Activated T-helper 1 cell treated with anti-CD3 and anti-CD28 coated beads, Interleukin-12 subunit alpha, Interleukin-12 subunit beta, Interleukin-2, Interleukin-4 antibody, amounts not matched to agents 30 ng/mL and 10 ng/mL and 1 ng/mL, durations not matched to agents 14 hours and 24 hours and 36 hours (primary cell): ENCODE measurements at places on chromosomes 12 and 14. TPM values are rescaled to one million over a fixed set of nuclear protein-coding genes. Genes with fewer than 3 reads are reported as not detected.

Gene SFSWAP
- total RNA-seq, result 65.3 and 69.3 TPM in 2 replicates

Gene MYO1H
- total RNA-seq, result not detected in 2 replicates

Gene WDR89
- total RNA-seq, result 26.8 and 27.4 TPM in 2 replicates

Gene OR6C74
- total RNA-seq, result not detected in 2 replicates

Gene RNASE1
- total RNA-seq, result not detected in 2 replicates

Gene FAM90A1
- 0.15 and 0.36 TPM in 2 replicates for total RNA-seq

Gene PPP1R13B
- total RNA-seq, result 9.6 and 9.8 TPM in 2 replicates

DNA sequence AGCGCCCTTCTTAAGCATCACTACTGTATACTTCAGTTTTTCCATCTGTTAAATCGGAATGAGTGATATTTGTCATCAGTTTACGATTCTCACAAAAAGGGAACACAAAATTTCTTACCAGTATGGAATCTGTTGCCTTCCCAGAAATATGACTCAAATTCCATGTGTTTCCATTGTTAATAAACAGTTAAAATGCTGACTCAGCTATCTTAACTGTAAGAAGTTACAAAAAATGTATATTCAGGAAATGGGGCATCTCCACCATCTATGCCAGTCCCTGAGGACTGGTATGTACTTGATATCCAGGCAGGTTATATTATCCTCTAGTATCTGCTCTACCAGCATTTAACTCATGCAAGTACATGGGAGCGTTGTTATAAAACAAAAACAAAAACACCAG is 2.4 kb upstream of the COX16 start:
- H3K4me3 ChIP-seq, result no peak overlapping the region
- H3K4me1 ChIP-seq, result peaks cover 12% of the 10 kb centered on the region
- H3K27ac ChIP-seq, result no peak overlapping the region
- no peak for DNase-seq
- H3K36me3 ChIP-seq, result peaks cover 16% of the 10 kb centered on the region
- H3K27me3 ChIP-seq, result no peaks in the 10 kb centered on the region

DNA sequence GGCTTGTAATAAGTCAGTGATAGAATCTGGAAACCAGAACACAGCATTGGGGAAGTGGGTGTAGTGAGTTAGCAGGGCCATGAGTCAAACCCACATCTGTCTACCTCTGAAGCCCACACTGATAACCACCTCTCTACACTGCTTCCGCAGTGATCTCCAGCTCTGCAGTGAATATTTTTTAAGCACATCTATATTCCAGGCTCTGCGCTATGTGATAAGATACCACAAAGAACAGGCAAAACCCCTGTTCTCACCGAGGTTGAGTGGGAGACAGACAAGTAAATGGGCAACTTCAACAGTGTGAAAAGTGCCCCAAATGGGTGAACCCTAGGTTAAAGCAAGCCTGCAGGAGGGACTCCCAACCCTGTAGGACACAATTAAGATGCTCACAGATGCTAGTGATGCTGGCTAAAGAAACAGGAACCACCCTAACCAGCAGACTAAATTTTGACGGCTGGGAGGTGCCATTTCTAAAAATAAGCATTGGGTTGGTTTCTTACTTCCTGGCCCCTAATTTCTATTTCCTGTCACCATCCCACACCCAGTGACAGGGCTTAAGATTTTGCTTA is 375.0 kb downstream of the DPF3 start:
- peaks cover 23% of the 10 kb centered on the region for H3K36me3 ChIP-seq
- H3K4me1 ChIP-seq, result peaks cover 86% of the 10 kb centered on the region
- H3K27ac ChIP-seq, result peak overlapping the region; percentile 83
- DNase-seq, result peak; percentile 51
- H3K4me3 ChIP-seq, result peak overlapping the region; percentile 56
- H3K27me3 ChIP-seq, result peaks cover 2% of the 10 kb centered on the region

- no peak overlapping the region for H3K27ac ChIP-seq
- no peaks in the 10 kb centered on the region for H3K4me1 ChIP-seq
- H3K36me3 ChIP-seq, result peaks cover 28% of the 10 kb centered on the region
- H3K27me3 ChIP-seq, result no peaks in the 10 kb centered on the region
- H3K4me3 ChIP-seq, result no peak overlapping the region
Observed at GRCh38 chr14:34755215-34755614, 40.8 kb upstream of the CFL2 start.

DNA sequence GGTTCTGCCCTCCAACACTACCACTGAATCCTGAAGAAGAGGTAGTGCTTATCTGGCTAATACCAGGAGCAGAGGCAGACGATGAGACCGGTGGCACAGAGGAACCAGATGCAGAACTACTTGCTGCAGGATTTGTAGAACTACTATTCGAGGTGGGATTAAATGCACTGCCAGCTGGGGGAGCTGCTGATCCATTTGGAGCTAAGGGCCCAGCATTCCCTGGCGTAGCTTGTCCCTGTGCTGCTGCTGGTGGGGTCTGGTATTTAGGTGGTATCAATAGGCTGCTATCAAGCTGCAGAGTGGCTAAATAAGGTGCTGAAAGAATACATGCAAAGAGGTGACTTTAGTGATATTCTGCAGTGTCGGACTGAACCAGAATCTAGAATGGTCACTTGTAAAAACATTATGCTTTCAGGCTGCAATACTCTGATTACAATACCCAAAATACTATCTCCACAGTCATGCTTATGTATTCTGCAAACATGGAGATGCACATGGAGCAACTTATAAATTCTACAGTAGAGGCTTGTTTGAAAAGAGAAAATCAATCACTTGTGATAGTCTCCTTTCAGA is 294.2 kb downstream of the MED13L start:
- peaks cover 25% of the 10 kb centered on the region for H3K36me3 ChIP-seq
- no peak overlapping the region for H3K27ac ChIP-seq
- peaks cover 2% of the 10 kb centered on the region for H3K4me1 ChIP-seq
- DNase-seq, result no peak
- no peak overlapping the region for H3K4me3 ChIP-seq

DNA sequence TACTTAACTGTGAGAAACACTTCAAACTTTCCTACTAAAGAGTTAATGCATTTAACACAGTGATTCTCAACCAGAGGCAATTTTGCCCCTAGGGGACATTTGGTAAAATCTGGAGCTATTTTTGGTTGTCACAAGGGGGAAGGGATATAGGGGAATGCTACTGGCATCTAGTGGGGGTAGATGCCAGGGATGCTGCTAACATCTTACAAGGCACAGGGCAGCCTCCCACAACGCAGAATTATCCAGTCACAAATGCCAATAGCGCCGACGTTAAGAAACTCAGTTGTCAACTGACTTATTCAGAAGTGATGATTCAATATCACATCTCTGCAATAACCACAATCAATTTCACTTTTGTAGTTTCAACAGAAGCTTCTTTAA is 2.0 kb downstream of the EEA1 start:
- peak overlapping the region; percentile 96 for H3K27ac ChIP-seq
- H3K4me1 ChIP-seq, result peaks cover 35% of the 10 kb centered on the region
- H3K4me3 ChIP-seq, result peak overlapping the region; percentile 88

DNA sequence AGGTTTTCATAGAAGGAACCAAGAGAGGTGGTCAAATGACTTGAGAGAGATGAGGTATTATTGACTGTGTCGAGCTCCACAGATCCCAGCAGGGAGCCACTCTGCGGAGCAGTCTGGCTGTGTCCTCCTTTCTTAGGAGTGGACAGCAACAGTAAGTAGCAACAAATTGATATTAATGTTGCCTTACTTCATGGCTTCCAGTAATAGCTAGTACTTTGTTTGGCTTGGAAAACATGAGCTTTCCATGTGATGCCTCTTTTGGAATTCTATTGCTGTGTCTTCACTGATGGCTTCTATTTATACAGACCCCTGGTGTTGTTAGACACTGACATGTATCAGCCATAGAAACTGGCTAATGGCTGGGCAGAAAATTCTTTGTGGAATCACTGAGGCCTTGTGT is 531.2 kb upstream of the CCDC196 start:
- no peak overlapping the region for H3K4me3 ChIP-seq
- peaks cover 5% of the 10 kb centered on the region for H3K27me3 ChIP-seq
- H3K4me1 ChIP-seq, result peaks cover 29% of the 10 kb centered on the region
- no peak overlapping the region for H3K27ac ChIP-seq
- DNase-seq, result no peak

DNA sequence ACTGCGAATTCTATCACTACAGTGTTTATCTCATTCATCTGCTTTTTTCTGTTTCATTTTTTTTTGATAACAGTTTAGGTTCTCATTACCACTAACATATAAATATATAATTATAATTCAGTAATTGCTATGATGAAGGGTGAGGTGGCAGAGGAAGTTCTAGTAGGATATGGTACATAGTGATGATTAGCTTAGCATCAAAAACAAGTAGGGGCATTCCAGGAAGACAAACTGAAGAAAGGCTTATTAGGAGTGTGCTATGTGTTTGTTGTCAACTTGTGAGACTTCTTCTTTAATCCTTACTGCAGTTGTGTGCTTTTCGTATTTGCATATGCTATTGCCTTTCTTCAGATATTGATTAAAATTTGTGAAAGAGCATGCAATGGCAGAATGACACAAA is 20.6 kb downstream of the FUT8 start:
- peak overlapping the region; percentile 22 for H3K27ac ChIP-seq
- H3K27me3 ChIP-seq, result no peaks in the 10 kb centered on the region
- H3K36me3 ChIP-seq, result peaks cover 42% of the 10 kb centered on the region
- no peak for DNase-seq
- H3K4me1 ChIP-seq, result peaks cover 73% of the 10 kb centered on the region

DNA sequence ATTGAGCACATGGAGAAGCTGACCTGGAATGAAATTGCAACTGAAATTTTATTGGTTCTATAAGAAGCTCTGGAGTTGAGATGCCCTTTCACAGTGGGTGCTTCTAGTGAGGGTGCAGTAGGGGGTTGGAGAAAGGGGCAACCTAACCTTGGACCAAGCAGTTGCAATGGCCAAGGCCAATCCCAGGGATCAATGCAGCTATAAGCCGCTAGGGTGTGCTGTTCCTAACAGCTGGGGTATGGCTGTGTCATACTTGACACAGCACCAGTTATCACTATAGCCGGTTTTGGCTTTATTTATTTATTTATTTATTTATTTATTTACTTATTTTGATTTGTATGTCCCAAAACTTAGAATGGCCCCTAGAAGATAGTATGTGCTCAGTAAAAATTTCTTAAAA is 505.9 kb downstream of the FLRT2 start:
- H3K27me3 ChIP-seq, result no peaks in the 10 kb centered on the region
- no peaks in the 10 kb centered on the region for H3K36me3 ChIP-seq
- no peak overlapping the region for H3K27ac ChIP-seq
- no peaks in the 10 kb centered on the region for H3K4me1 ChIP-seq
- H3K4me3 ChIP-seq, result no peak overlapping the region
- no peak for DNase-seq

DNA sequence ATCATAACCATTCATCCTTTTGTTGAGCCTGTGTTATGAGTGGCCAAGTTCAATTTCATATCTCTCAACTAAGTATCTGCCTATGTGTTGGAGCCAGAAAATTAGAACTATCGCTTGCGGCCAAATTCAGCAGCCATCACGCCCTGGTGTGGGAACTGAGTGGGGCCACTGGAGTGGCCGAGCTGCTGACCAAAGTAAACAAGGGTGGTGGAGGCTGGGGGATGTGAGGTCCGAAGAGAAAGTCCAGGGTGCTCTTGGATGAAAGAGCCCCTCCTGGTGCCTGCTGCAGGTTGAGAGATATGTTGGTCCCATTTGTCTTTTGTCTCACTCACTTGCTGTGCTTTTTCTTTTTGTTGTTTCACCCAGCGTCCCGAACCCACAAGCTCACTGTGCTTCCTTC is 14.9 kb downstream of the ADGRD1 start:
- no peak overlapping the region for H3K4me3 ChIP-seq
- H3K4me1 ChIP-seq, result no peaks in the 10 kb centered on the region
- DNase-seq, result no peak
- no peaks in the 10 kb centered on the region for H3K36me3 ChIP-seq
- H3K27me3 ChIP-seq, result no peaks in the 10 kb centered on the region
- H3K27ac ChIP-seq, result no peak overlapping the region

DNA sequence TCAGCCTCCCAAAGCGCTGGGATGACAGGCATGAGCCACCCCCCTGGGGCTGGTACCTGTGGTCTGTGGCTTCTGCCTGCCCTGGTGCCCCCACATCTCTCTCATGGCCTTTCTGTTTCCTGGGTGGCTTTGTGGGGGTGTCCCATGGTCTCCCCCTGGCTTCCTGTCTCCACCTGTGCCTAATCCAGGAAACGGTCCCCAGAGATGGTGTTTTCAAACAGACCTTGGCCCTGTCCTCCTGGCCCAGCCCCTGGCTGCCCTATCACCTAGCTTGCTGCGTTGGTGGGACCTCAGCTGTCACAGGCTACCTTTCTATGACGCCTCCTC is 18.1 kb downstream of the MEG3 start:
- no peak overlapping the region for H3K4me3 ChIP-seq
- H3K36me3 ChIP-seq, result no peaks in the 10 kb centered on the region
- no peak overlapping the region for H3K27ac ChIP-seq
- DNase-seq, result no peak
- H3K4me1 ChIP-seq, result no peaks in the 10 kb centered on the region
- H3K27me3 ChIP-seq, result peaks cover 2% of the 10 kb centered on the region

DNA sequence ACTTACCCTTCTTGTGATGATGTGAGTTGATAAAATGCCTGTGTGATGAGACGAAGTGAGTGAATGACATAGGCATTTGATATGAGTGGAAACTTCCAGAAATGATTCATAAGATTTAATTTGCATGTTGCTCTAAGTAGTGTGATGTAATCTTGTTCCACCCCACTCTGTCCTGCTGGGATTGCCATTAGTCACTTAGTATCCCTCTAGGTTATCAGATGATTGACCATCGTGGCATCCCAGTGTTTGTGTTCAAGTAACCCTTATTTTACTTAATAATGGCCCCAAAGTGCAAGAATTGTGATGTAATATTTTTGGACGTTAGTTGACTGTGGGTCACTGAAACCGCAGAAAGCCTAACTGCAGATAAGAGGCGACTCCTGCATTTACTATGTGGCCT is 214.4 kb upstream of the DIO2 start:
- no peaks in the 10 kb centered on the region for H3K27me3 ChIP-seq
- no peaks in the 10 kb centered on the region for H3K4me1 ChIP-seq
- H3K36me3 ChIP-seq, result no peaks in the 10 kb centered on the region
- no peak overlapping the region for H3K27ac ChIP-seq

DNA sequence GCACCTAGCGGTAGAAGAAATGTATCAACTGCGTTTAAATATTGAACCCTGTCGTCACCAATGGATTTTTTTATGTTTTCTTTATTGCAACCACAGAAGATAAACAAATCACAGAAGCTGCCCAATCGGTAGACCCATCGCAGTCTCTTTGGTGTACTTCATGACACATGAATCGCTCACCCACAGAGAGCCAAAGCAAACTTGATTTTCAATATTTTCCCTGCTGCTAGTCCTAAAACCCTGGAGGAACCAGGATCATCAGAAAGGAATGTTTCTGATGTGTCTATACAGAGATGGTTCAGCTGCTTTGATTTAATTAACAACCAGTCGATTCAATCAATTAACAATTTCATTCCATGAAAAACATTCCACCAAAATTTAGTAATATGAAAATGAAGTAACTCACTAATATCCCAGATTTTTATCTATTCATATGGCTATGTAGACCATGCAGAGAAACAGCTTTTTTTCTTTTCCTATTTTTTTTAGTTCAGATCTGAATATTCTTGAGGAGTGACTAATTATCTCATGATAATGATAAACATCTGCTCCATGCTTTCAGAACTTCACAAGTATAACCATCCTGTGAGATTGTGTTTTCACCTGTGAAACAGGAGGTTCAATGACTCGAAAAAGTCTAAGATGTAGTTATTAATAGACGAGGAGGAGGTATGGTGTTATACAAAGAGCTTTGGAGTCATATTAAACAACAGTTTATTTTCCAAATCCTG is 46.1 kb downstream of the DIO2 start:
- no peak overlapping the region for H3K27ac ChIP-seq
- no peaks in the 10 kb centered on the region for H3K27me3 ChIP-seq
- no peaks in the 10 kb centered on the region for H3K36me3 ChIP-seq

GRCh38 chr14:61462566-61463193 is 141.3 kb downstream of the PRKCH start:
- DNase-seq, result no peak
- H3K4me3 ChIP-seq, result no peak overlapping the region
- H3K4me1 ChIP-seq, result peaks cover 49% of the 10 kb centered on the region
- H3K27ac ChIP-seq, result peak overlapping the region; percentile 15
- H3K27me3 ChIP-seq, result no peaks in the 10 kb centered on the region

- no peak overlapping the region for H3K27ac ChIP-seq
- no peak overlapping the region for H3K4me3 ChIP-seq
Observed at GRCh38 chr12:50840809-50841487, 1.8 kb upstream of the TMPRSS12 start.
